Umbilical cord (tissue), 2 donors: ENCODE measurements at places on chromosomes 1 and 21. TPM values are rescaled to one million over a fixed set of nuclear protein-coding genes. Genes with fewer than 3 reads are reported as not detected.

The DNAH14 gene
- 26.5 TPM for total RNA-seq

The OLIG1 gene
- not detected for total RNA-seq

The MCOLN3 gene
- 2.6 TPM for total RNA-seq

The CCDC185 gene
- total RNA-seq: not detected

The ADAMTSL4 gene
- 23.4 TPM for total RNA-seq

The S100A5 gene
- not detected for total RNA-seq

The RGS7 gene
- total RNA-seq: not detected

The TMEM82 gene
- total RNA-seq: not detected

The MPL gene
- total RNA-seq: not detected

The KIF21B gene
- total RNA-seq: 3.4 TPM

The RNF186 gene
- total RNA-seq: not detected

The TRAF3IP3 gene
- 6.7 TPM for total RNA-seq

The RPE65 gene
- total RNA-seq: 10.1 TPM

DNA sequence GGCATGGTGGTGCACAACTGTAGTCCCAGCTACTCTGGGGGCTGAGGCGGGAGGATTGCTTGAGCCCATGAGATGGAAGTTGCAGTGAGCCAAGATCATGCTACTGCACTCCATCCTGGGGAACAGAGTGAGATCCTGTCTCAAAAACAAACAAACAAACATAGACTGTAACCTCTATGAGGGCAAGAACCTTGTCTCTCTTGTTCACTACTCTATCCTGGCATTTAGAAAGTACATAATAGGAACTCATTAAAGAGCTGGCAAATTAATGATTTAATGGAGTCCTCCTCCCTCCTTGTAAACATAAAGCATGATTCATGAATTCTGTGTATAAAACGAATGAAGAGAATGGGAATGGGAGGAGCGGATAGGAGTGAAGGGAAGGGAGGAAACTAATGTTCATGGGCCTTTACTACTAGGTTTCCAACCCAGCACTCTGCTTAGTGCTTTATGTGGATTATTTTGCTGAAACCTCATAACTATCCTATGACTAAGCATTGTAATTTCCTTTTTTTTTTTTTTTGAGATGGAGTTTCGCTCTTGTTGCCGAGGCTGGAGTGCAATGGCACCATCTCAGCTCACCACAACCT is 8.6 kb downstream of the LMOD1 start:
- DNase-seq: peak; percentile 86

DNA sequence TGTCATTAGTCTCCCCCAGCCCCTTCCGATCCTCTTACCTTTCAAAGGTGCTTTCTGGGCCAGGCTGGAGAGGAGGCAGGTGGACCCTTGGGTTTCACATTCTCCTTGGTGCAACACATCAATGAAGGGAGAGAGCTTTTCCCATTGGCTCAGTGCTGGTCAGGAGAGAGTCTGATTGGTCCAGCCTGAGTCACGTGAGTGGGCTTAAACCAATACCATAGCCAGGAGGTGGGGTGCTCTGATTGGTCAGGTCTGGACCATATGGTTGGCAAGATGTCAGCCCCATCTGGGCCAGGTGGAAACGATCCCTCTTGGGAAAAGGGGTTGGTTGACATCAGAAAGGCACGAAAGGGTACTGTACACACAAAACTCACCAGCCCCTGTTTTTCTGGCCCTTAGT is 44.8 kb upstream of the ABCG1 start:
- DNase-seq: no peak

- DNase-seq: no peak
Observed at GRCh38 chr1:43383449-43383848, 6.2 kb downstream of the MED8 start.

DNA sequence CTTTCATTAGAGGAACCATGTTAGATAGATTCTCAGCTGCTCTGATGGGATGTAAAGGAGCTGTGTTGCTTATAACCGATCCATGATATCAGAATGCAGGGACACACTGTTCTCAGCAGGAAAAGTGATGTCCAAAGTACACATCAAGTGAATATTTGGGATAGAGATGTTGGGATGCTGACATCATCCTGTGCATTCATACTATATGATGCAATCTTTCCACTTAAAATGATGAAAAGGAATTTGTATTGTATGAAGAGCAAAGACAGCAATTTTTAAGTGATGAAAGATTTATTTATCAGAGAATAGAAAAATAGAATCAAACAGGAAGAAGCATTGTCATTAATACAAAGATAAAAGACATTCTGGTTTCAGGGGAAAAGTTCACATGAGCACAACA is 110.1 kb downstream of the ERG start:
- DNase-seq: no peak

DNA sequence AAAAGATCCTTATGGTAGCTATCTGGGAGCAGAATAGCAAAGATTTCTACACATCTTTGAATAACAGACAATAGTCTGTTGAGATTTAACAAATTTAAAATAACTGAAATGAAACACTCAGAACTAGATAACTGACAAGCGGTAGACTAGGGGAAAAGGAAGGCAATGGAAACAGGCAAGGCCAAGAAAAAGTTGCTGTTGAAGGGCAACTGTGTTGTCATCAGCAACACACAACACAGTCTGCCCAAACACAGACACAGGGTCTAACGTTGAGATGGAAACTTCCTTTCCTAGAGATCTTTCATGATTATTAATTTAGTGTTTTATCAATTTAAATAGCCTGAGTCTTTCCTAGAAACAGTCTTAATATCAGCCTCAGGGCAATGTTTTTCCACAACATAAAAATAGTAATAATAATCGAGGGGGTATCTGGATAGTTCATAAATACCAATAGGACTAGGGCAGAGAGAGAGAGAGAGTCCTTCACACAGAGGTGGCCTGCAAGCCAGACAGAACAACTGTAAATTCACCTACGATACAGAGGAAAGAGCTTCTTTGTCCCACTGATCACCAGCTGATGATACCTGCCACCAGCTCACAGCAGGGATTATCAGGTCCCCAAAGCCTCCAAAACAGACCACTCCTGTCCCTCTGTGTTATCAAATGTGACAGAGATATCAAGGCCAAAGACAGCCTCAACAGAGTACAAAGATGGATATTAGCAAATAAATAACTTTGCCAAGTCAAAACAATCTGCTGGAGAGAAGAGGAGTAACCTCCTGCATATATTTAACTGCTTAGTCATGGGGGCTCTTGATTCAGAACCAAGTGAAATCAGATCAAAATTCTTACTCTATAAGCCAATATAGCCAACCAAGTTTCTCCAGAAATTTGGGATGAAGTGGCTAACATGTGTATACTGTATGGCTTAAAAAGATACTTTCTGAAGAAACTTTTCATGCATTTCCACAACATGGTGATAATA is 245.3 kb downstream of the SLC45A1 start:
- no peak for DNase-seq

DNA sequence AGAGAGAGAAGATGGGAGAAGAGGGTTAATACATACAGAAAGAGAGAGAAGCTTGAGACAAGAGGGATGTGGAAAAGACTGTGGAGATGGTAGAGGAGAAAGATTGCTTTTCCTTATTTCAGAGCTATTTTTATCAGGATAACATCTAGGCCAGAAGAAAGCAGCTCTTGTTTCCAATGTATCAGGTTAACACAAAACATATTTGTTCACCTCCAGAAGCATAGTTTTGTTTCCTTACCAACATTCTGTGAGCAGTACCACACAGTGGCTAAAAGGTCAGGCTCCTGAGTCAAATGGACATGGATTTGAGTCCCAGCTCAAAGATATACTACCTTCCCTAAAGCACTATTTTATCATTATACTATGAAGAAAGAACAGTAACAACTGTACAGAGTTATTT is 185.5 kb downstream of the DUSP10 start:
- no peak for DNase-seq

- peak; percentile 43 for DNase-seq
Observed at GRCh38 chr1:94463765-94464330, 45.7 kb downstream of the ABCD3 start.

DNA sequence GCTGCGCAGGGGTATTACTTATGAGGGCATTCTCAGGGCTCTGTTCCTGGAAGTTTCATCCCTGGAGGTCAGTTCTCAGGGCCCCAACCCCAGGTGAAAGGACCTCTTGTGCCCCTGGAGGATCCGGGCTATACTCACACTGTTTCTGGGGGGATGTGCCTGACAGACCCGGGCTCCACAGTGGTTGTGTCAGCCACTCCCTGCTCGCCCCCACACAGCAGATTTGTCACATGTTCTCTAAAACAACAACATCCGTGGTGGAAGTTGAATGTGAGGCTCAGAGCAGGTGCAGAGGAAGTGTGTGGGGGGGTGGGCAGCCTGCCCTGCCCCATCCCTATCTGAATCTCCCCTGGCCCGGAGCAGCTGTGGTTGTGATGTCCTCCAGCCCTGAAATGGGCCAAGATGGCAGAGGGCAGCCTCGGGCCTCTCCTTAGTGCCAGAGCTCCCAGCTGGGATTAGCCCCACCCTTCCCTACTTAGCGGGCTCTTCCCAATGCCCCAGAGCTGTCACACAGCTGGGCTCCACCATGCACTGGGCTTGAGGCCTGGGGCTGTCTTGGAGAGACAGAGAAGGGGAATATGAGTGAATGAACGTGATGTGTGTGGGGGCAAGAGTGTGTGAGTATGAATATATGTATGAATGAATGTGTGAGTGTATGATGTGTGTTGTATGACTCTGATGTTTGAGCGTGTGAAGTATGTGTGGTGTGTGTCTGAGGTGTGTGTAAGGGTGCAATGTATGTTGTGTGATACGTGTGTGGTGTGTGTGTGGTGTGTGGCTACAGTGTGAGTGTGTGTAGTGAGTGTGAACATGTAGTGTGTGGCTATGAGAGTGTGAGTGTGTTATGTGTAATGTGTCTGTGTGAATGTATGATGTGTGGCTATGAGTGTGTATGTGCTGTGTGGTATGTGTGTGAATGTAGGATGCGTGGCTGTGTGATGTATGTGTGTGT is 1.5 kb upstream of the FCMR start:
- DNase-seq: no peak

DNA sequence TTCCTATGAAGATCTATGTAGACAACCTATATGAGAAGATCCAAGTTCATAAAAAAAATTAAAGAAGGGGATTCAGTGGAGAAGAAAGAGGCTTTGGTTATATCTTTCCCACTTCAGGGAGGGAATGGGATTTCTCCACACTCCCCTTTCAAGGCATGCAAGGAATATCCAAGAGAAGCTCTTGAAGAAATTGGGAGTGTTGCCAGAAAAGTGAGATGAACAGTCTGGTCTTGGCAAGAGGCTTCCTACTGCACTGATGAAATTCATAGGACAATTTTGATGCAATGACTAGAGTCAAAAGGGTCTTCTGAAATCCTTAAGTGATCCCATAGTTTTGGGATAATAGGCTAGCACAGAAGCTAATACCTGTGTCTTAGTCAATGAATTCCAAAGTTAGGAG is 153.0 kb downstream of the KCTD3 start:
- peak; percentile 7 for DNase-seq

GRCh38 chr1:226884116-226884625 is 13.8 kb downstream of the PSEN2 start:
- peak; percentile 10 for DNase-seq

DNA sequence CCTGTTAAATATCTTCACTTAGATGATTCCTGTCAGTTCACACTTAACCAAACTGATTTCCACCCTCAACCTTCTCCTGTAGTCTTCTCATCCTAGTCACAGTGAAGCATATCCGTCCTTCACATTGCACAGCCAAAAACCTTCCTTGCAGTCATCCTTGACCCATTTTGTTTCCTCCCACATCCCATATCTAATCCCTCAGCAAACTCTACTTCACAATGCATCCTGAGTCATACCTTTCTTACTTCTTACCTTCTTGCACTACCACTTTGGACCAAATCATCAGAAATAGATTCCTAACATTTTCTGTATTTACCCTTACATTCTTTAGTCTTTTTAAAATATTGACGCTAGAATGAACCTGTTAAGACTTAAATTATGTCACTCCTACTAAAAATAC is 86.9 kb downstream of the OLFML2B start:
- no peak for DNase-seq

DNA sequence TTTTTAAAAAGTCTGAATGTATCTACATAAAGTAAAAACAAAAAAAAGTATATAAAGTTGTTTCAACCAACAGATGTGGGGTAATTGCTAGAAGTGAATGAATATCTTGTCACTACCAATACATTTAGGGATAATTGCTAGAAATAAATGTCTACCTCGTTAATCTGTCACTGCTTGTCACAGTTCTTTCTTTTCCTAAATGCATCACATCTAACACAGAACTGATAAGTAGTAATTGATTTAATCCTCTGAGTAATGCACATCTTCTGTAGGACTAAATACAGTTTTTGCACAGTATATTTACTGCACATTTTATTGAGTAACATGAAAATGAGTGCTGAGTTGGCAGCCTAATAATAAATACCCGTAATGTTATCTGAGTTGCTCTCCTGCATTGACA is 72.2 kb downstream of the SUSD4 start:
- no peak for DNase-seq

- DNase-seq: no peak
Observed at GRCh38 chr1:64426681-64427080, 43.2 kb upstream of the CACHD1 start.

- no peak for DNase-seq
Observed at GRCh38 chr1:9190234-9190633, 44.3 kb upstream of the H6PD start.

DNA sequence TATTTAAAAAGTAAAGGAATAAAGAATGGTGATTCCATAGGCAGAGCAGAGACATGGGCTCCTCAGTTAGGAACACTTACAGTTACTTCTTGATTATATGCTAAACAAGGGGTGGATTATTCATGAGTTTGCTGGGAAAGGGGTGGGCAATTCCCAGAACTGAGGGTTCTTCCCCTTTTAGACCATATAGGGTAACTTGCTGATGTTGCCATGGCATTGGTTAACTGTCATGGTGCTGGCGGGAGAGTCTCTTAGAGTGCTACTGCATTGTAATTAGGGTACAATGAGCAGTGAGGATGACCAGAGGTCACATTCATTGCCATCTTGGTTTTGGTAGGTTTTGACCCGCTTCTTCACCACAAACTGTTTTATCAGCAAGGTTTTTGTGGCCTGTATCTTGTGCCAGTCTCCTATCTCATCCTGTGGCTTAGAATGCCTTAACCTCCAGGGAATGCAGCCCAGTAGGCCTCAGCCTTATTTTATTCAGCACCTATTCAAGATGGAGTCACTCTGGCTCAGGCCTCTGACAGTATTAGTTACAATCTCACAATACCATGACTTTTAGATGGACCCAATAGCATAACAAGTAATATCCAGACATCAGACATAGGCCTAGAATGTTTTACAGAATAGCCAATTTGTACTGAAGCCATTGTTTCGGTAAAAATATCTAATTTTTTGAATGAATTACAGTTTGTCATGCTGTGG is 106.8 kb downstream of the ZBTB18 start:
- no peak for DNase-seq

- no peak for DNase-seq
Observed at GRCh38 chr1:114564141-114564540, 17.3 kb downstream of the BCAS2 start.

DNA sequence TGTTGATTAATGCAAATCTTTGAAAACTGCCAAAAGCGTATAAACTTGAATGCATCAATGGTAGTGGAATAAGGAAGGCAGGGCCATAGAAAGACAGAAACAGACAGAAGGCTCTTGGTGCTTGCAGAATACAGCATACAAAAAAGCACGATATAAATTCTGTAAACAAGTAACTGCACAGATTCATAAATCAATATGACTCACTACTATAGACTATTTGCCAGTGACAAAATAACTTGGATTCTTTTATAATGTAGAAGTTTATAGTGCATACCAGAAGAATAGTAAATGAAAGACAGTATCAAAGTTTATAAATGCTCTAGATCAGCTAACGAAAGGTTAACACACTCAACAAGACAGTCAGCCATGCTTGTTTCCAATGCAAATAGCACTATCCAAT is 349.6 kb downstream of the PTBP2 start:
- no peak for DNase-seq

GRCh38 chr1:156263288-156263655 is 15.4 kb upstream of the PAQR6 start:
- no peak for DNase-seq

GRCh38 chr1:115299266-115299665 is 38.8 kb downstream of the NGF start:
- no peak for DNase-seq
